ENCODE measurements at places on chromosomes 4 and X.

- DNase-seq: no peak
These were observed 132.1 kb upstream of the SLC4A4 start for GRCh38 chr4:71206763-71207162.

GRCh38 chr4:7910952-7911578 is 28.6 kb downstream of the AFAP1 start:
- DNase-seq: no peak

- no peak for DNase-seq
These were observed 115.8 kb downstream of the NAA11 start for GRCh38 chr4:79209822-79210635.

DNA sequence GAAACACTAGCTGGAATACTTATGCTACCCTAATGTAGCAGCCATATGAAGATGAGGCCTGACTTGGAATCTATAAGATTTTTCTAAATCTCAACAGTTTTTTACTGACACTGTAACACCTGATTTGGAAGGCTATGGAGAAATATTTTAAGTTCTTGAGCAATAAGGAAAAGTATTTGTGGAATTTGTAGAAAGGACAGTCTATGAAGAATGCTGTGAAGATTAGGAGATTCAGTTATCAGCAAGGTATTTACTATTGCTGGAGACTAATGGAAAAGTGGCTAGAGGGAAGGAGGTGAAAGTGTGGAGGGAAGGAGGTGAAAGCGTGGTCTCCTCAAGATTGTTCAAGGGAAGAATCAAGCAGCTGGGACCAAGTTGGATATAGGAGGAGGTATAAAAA is 190.0 kb upstream of the EMCN start:
- DNase-seq: no peak
